CD4-positive, alpha-beta T cell treated with Interleukin-15 for 4 hours (primary cell): ENCODE measurements at places on chromosomes 16 and 17.
A peak's percentile ranks its signal among the peaks of the same experiment; 100 is the strongest.

DNA sequence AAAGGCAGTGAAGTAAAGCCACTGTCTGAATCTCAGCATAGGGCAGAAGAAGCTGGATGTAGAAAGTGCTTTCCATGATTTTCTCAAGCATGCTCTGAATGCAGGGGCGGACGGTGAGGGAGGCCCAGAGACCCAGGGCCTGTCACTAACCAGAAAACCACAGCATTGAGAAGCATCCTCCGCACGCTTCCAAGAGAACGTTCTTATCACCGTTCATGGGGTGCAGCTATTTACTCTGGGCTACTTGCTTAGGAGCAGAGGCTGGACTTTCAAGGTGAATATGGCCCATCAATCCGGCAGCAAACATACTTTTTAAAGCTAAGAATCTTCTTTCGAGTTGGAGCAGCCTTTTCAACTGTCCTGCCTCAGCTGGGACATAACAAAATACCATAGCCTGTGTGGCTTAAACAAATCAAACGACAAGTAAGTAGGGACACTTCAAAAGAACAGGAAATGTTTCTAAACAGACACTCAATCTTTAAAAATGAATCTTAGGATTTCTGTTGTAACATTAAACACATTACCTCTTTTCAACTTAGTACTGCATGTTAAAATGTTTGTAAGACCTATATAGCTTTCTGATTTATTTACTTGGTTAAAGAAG is 46.5 kb upstream of the CDRT4 start:
- DNase-seq, result no peak

- no peak for DNase-seq
These were observed 139.2 kb downstream of the PHKB start for GRCh38 chr16:47600376-47600775.

GRCh38 chr17:57586742-57587141 is 158.4 kb downstream of the CCDC182 start:
- DNase-seq, result no peak

DNA sequence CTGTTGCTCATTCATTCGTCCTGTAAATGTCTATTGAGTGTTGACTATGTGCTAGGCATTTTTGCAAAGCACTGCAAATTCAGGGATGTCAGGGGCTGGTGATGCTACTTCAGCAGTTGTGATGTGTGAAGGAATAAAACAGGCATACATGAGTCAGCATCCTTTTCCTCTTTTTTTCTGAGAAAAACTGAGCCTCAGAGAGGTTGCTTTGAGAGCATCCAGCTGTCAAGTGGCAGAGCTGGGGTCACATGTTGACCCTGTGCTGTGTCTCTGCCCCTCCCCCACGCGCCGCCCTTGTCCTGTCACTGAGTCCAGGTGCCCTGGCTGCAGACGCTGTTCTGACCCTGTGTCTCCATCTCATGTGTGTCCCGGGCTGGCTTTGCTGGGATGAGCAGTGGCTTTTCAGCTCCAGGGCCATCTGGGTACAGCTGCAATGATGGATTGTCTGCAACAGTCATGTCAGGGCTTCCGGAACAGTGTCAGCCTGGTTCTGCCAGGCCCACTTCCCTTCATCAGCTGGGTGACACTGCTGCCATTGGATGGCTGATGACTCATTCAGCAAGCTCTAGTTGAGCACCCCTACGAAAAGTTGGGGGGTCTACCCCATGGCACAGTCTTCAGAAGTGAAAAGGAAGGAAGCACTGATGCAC is 14.9 kb downstream of the SEC14L5 start:
- no peak for DNase-seq

- peak; percentile 37 for DNase-seq
These were observed 96.1 kb upstream of the CDH5 start for GRCh38 chr16:66270333-66270927.

DNA sequence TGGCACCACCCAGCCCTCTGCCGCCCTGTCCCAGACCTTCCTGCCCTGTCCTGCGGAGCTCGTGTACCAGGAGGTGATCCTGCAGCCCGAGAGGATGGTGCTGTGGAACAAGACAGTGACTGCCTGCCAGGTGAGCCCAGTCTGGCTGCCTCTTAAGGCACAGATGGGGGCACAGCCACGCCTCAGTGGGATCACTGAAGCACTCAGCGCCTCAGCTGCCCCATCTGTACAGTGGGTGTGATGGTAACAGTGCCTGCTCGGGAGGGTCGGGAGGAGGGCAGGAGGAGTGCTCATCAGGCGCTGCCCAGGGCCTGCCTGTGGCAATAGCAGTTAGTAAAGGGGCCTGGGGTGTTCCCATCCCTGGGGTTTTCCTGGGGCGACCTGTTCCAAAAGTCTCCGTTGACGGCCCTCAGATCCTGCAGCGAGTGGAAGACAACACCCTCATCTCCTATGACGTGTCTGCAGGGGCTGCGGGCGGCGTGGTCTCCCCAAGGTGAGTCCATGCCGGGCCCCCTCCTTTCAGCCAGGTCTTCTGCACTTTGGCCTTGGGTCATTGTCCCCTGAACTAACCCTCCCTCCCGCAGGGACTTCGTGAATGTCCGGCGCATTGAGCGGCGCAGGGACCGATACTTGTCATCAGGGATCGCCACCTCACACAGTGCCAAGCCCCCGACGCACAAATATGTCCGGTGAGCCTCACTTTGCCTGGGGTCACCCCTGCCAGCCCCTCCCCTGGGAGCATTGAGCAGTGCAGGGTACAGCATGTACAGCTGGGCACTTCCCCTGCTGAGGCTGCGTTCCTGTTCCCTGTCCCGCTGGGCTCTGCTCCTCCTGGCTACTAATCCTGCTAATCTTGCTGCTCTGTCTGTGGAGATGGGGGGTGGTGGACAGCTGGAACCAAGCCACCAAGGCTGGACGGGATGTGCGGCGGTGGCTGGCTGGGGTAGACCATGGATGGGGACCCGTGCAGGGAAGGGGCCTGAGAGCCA is 4.5 kb upstream of the TCAP start:
- no peak for DNase-seq

DNA sequence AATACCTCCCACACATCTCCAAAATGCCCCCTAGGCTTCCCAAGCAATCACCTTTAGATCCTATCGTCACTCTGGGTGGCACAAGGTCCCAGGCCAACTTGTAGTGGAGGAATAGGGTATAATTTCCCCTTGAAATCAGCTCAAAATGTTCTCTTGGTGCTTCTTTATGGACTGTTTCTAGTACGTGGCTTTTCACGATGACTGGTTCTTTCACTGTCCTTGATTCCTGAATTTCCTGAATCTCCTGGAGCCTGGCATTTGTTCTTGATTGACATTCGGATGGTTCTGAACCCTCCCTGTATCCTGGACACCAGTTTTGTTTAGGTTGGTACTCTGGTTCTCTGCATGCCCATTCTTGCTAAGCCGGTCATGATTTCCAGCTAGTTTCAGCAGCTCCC is 6.9 kb upstream of the VPS53 start:
- no peak for DNase-seq
